ENCODE measurements at places on chromosomes 16 and 17. TPM values are rescaled to one million over a fixed set of nuclear protein-coding genes. Genes with fewer than 3 reads are reported as not detected.

GRCh38 chr16:69566981-69567680 lies 1.4 kb downstream of the NFAT5 start:
- no peak for DNase-seq

GRCh38 chr17:7078711-7079110 lies 1.3 kb downstream of the CLEC10A start:
- DNase-seq = no peak

DNA sequence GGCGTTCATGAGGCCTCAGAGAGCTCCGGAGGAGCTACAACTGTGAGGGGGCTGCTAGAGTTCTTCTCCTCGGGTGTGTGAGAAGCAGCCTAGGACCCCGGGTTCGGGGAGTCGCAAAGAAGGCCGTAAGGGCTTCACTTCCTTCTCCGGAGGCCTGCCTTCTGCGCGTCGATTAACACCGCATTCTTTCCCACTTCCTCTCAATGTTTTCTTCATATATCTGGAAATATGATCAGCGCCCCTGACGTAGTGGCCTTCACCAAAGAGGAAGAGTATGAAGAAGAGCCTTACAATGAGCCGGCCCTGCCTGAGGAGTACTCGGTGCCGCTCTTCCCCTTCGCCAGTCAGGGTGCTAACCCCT lies 449 bp downstream of the SMCR8 start:
- no peak for DNase-seq

DNA sequence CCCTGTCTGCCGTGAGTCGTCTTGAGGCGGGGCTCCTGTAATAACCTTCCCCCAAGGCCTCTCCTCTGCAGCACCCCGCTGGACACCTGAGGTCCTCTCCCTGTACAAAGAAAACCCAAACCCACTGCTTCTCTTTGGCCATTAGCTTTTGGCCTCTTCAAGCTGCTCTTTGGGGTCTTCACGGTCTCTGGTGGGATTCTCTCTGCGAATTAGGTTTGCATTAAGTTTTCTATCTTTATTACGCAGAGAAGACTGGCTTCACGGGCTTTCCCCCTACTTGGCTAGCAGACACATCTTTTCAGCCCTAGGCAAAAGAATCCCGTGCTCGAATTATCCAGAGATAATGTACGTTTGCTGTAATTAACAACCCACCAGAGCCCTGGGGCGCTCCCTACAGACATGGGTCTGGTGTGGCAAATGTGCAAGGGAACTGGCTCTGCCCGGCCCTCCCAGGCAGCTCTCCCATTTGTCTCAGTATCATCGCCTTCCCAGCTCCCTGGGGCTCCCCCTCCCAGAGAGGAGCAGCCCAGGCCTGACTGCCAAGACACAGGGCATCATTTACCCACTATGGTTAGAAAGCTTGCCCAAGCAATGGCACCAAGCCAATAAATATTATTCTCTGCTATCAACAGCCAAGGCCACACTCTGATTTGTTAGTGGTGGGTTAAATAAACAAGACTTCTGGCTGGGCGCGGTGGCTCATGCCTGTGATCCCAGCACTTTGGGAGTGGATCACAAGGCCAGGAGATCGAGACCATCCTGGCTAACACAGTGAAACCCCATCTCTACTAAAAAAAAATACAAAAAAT lies 24.7 kb upstream of the KLHDC4 start:
- no peak for DNase-seq

DNA sequence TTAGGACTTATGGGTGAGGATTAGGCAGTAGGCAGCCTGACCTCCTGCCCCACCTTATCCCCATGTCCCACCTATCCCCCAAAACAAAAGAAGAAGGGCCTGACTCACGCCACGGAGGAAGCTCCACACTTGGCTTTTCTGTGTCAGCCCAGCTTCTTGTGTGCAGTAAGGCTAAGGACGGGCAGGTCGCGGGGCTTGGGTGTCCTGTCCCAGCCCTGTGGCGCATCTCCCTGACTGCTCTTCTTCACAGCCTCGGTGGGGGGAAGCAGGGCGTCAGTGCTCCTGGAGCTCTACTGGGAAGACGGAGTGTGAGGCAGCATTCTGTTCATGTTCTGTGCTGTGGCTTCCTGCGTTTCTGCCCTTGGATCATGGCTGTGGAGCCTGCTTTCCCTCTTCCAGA lies 34.6 kb upstream of the ALDH3A2 start:
- no peak for DNase-seq

DNA sequence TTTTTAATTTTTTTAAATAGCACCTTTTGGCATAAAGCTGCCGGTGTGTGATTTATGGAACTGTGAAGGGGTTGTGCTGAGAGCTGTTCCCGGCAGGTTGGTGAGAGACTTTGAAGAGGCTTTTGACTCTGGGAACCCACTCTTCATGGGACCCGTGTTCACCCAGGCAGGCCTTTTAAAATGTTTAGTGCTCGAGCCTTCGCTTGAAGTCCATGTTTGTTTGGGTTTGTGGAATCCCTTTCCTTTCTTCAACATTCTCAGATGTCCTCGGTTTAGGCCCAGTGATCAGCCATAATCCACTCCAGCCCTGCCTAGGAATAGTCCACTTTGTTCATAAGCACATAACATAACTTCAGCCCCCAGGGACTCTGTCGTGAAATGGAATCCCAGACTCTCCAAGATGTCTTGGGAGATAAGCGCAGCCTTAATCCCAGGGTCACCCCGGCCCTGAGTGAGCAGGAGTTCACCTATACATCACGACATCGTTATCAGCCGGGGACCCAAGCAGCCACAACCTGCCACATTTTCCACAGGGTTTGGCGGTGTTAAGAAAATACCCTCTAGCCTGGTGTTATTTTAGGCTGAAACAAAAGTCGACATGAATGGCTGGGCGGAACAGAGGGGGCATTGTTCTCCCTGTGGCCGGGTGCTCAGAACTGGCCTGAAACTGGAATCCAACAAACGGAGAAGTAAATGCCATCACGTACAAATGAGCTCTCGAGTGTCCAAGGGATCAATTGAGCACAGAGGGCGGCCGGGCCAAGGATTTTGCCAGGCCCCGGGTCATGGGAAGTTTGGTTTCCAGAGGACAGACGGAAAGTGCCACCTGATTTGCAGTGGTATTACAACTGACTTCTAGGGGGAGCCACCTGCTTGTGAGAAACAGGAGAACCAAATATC lies 145.7 kb upstream of the IRX3 start:
- peak; percentile 9 for DNase-seq

- no peak for DNase-seq
Measured at GRCh38 chr16:50298591-50299507, 32.5 kb downstream of the ADCY7 start.

DNA sequence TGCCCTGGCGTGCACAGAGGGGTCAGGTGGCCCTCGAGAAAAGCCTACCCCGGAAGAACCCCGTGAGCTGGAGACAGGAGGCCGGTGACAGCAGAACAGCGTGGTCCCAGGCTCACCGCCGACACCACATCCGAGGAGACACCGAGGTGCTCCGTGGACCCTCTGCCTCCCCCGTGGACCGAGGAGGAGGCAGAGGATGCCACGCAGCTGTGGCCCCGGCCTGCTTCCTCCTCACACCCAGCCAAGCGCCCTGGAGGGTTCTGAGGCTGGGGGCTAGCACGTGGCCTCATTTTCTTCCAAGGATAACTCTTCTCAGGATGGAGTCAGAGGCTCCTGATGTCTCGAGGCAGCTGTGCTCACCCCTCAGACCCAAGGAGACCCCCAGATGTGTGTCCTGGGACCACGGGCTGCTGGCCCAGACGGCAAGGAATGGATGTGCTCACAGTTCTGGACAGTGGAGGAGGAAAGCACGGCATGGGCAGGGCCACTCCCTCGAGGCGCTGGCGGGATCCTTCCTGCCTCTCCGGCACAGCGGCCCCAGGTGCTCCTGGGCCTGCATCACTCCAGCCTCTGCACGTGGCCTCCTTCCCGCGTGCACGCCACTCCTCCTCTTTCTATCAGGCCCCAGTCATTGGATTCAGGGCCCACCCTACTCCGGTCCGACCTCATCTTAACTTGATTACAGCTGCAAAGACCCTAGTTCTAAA lies 4.4 kb upstream of the PVALEF start:
- no peak for DNase-seq

The EVPLL gene
- not detected for polyA plus RNA-seq

The HIGD1B gene
- 4.2 TPM for polyA plus RNA-seq

The CA7 gene
- polyA plus RNA-seq = not detected

The PLLP gene
- 1.1 TPM for polyA plus RNA-seq

All from forelimb muscle (tissue), 1 donor.